ENCODE measurements at places on chromosomes 16 and 17.

GRCh38 chr16:74199066-74199841 lies 97.4 kb upstream of the PSMD7 start:
- no peak for DNase-seq

DNA sequence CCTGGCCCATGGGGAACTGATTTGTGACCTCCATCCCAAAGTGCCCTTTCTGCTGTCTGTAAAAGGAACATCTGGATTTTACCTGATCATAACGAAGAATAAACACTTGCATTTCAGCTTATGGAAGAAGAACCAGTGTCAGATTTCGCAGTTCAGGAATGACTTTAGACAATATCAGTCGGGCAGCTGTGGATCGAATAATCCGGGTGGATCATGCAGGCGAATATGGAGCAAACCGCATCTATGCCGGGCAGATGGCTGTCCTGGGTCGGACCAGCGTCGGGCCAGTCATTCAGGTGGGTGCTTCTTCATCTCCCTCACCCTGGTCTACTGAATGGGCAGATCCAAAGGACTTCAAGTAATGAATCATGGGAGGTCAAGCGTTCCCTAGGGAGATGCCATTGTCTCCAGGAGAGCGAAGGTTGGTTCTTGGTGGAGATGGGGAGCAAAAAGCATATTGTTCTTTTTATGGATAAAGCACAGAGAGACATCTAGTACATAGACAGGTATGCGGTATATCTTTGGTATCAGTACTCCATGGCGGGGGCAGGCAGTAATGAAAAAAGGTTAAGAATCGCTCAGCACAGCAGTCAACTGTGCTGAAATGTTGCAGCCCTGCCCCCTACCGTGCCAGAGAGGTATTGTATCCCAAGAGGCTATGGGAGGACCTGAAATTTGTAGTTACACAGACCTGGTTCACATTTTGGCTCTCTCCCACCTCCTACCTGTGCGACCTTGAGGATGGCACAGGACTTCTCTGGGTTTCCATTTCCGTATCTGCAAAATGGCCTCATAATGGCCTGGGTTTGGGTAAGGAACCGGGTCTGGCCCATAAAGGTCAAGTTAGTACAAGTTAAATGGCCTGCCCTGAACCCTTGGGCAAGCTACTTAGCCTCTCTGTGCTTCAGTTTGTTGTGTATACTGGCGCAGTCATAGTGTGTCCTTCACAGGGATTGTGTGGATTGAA lies 4.7 kb downstream of the COQ7 start:
- no peak for DNase-seq

DNA sequence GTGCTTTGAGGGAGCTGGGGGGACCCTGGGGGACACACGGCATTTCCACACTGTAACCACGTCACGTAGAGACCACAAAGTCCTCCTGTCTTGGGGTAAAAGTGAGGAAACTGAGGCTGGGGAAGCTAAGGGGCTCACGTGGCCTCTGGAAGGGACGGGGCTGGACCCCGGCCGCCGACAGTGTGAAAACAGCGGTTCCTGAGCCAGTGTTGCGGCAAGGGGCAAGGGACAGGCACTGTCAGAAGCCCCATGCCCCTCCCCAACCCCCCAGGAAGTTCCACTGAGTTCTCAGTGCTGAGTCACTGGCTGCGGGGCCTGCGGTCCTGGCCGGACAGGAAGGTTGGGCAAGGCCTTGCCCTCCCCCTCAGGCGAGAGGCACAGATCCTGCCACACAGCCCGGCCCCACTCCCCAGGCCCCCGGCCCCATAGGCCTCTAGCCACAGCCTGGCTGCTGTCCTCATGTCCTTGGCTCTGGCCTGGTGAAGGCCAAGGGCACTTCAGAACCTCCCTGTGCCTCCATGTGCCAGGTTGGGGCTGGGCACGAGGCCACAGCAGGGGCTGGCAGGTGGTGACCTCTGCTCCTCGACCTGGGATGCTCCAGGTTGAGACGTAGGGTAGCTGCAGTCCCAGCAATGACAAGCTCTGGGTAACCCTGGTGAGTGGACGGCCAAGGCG lies 5.0 kb upstream of the CCDC57 start:
- DNase-seq: no peak

- no peak for DNase-seq
Measured at GRCh38 chr16:27113341-27113841, 46.7 kb downstream of the C16orf82 start.

DNA sequence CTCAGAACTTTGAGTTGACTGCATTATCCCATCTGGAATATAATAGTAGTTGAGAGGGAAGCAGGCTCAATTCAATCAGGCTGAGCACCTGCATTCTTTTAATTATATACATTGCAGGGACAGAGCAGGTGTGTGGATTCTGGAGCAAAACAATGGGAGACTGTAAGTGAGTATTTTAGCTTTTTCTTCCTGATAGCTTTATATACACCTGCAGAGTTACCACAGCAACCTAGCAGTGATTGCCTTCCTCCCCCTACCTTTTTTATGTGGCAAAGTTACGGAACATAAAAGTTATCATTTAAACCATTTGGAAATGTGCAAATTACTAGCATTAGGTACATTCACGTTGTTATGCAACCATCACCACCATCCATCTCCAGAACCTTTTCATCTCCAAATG lies 25.4 kb upstream of the RHOT1 start:
- no peak for DNase-seq

DNA sequence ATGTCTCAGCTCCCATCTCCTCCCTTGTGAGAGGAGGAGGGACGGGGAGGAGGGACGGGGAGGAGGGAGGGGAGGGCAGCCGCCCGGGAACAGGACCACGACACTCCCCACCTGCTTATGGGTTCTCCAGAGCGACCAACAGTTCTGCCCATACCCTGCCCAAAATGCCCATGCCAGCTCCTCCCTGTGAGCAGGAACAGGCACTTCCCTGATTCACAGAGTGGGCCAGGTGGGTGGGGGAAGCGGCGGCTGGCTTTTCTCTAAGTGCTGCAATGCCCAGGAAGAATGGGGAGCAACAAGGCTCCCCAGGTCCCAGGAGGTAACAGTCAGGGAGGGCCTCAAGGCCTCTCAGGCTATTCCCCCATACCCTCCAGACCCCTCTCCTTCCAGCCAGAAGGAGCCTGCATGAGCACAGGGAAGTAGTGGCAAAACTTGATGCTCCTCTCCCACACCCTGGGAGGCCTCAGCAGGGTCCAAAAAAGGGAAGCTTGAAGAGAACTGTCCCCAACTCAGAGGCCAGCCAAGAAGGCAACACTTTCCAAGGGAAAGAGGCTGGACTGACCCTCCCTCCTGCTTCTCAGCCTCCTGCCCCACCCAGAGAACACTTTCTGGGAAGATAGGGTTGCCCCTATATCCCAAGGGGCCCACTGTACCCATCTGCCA lies 53.8 kb downstream of the MYO18A start:
- DNase-seq: no peak

- no peak for DNase-seq
Measured at GRCh38 chr17:35807371-35808144, 1.7 kb upstream of the TAF15 start.

- no peak for DNase-seq
Measured at GRCh38 chr17:66126231-66126630, 65.7 kb downstream of the CEP112 start.

- no peak for DNase-seq
Measured at GRCh38 chr17:65130832-65131231, 6.3 kb upstream of the RGS9 start.

DNA sequence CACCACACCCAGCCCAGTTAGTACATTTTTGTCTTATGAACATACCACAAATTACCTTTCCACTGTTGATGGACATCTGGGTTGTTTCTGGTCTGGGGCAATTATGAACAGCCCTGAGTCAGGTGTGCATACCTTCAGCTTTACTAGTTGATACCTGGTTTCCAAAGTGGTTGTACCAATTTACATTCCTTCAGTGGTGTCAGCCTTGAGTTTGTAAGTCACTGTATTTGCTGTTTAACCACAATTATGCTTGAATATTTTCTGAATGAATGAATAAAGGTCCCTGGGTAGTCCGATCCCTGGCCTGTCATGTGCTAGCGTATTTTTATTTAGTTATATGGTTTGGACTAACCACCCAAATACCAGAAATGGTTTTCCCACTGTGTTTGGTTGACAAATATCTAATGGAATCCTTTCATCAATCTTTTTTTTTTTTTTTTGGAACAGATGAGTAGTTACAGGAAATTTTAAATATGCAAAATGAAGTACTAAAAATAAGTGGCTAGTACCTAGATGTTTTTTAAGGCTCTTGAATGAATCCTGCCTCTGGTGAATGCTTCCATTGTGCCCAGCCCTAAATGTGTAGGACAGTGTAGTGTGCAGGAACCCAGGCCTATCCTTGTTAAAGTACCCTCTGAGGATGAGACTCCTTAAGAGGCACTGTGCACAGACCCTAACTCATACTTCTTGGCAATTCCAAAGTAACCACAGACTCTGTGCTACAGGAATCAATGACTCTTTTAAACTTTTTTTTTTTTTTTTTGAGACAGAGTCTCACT lies 3.7 kb downstream of the DUSP14 start:
- DNase-seq: no peak

DNA sequence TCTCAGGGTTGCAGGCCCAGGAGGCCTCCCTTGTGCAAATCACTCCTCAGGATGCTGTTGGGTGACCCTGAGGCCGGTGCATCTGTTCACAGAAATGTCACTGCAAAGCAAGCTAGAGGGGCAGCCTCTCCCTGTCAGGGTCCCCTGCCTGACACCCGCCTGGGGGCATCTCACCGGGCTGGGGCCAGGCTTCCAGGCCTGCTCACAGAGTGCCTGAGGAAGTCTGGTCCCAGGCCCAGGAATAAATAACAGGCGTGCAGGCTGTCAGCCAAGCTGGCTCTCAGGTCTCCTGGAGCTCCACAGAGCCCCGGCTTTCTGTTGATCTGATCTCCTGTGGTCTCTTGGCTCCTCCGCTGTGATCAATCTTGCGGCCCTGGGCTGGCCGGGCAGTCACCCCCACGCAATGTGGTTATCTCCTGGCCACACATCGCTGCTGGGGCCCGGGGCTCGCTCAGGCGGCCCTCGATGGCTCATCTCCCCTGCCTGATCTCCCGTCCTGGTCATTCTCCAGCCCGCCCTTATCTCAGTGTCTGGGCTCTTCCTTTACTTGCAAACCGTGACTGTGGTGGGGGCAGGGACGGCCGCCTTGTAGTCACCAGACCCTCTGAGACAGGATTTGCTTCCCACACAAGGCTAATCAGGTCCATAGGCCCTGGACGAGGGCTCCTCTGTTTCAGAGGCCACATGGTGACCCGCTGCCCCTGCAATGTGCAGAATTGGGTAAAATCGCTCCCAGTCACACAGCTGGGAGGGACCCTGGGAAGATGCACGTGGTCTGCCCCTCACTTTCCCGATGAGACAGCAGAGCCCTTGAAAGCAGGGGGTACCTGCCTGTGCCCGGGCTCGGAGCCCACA lies 231.2 kb upstream of the GSE1 start:
- DNase-seq: no peak

DNA sequence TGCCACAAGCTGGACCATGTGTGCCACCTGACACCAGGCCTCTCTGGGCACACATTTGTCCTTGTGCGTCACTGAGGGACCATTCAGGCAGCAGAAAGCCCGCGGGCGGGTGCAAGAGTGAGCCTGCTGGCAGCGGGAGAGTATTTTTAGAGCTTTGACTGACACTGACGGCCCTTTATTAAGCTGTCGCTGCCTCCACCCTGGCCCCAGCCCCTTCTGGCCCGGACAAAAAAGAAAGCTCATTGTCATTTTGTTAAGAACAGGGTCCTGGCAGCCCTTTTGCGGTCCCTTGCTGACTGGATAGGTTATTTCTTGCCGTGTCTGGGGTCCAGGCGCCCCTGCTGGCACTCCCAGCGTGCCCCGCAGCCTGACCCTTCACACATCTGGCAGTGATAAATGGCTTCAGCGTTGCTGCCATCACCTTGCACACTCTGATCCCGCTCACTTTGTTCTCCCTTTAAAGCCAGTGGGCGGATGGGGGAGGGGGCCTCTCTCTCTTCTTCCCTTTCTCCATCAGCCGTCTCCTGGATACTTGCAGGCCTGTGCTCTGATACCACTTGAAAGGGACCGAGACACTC lies 78.4 kb upstream of the NKD1 start:
- DNase-seq: no peak

DNA sequence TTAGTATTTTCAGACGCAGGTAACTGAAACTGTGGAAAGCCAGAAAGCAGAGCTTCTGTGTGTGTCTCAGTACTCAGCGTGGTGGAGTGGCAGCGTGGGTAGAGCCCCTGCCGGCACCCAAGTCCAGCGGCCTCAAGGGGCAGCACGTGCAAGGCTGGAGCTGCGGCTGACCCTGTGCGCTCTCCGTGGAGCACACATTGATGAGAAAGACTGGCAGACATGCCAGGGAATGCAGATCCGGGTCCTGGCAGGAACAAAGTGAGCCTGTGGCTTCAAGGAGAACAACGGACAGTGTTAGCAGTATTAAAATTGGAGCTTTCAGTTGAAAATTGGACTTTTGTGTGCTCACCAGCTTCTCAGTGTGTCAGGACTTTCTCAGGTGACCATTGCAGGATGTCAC lies 23.3 kb downstream of the ZC3H18 start:
- no peak for DNase-seq

- no peak for DNase-seq
Measured at GRCh38 chr17:60315650-60316049, 76.3 kb downstream of the USP32 start.

DNA sequence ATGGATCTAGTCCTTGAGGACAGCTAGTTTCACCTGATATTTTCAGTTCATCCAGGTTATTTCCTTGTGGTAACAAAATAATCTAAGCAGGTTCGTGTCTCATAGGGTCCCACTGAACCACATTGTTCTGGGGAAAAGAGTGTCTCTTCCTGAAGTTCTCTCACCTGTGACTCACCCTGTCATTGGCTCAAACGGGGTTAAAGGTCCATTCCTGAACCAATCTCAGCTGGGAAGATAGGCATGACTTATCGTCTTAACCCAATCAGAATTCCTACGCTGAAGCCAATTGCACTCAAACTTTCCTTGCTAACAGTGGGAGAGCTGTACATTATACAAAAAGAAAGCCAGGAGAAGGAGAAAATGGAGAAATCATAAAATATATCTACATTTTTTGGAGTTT lies 475.8 kb downstream of the TOX3 start:
- DNase-seq: no peak

GRCh38 chr16:86077243-86077940 lies 178.4 kb downstream of the IRF8 start:
- no peak for DNase-seq

DNA sequence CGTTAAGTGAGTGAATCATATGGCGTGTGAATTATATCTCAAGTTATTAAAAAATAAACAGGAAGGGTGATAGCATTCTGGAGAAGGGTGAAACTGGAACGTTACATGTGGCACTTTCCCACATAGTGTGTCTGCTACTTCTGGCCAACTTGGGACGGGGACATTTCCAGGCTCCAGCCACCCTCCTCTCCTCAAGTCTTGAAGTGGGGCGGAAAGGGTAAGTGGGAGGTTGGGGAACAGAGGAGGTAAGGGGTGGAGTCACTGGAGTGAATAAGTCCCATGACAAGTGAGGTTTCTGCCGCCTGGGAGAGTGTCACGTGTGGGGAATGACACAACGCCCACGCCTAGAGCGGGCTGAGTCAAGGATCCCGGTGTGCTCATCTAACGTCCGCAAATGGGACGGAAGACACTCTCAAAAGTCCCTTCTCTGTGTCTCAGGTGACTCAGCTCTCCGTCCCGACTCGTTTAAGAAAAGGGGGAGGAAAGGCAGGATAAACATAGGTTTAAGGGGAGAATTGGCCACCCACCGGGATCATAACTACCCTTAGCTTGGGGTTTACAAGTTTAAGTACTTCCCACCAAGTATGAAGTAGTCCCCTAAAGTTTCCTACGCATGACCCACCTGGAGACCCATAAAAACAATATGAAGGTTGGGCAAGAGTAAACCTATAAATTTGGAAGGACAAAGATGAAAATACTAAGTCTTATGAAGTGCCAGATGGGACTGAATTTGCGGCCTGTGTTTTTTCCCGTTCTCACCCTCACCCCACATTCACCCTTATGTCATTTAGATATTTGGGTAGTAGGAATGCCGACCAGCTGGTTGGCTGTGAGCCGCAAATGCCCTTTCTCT lies 1.2 kb upstream of the SPAG9 start:
- DNase-seq: peak; percentile 61
